ENCODE measurements at places on chromosomes 6 and 20.
A peak's percentile ranks its signal among the peaks of the same experiment; 100 is the strongest.

DNA sequence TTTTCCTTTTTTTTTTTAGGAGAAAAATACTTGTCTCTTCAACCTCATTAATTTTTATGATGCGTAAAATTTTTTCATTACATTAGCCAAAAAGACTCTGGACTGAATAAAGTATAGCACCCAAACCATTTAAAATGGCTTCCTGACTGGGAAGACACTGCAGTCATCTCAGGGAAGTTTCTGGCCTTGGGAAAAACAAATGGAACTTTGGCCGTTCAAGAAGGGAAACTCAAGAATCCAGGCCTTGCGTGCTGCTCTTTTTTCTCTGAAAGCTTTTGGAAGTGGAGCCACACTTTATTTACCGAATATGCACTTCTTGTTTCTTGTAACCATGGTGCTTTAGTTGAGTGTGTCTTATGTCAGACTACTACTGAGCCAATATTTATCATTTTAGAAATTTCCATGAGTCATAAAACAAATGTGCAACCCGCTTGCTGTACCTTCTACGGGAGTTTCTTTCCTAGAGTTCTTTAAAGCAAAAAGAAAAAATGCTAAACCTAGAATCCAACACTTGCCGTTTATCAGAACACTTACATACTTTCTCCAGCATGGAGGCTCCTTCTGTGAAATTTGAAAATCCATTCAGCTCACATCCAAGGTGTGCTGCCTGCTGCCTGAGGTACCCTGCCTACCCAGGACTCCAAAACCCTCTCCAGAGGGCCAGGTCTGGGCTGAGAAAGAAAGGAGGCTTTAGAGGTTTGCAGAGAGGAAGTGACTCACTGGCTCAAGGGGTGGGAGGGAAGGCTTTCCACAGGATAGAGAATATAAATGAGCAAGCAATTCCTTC lies 11.5 kb upstream of the DSTN start:
- DNase-seq = peak; percentile 22

DNA sequence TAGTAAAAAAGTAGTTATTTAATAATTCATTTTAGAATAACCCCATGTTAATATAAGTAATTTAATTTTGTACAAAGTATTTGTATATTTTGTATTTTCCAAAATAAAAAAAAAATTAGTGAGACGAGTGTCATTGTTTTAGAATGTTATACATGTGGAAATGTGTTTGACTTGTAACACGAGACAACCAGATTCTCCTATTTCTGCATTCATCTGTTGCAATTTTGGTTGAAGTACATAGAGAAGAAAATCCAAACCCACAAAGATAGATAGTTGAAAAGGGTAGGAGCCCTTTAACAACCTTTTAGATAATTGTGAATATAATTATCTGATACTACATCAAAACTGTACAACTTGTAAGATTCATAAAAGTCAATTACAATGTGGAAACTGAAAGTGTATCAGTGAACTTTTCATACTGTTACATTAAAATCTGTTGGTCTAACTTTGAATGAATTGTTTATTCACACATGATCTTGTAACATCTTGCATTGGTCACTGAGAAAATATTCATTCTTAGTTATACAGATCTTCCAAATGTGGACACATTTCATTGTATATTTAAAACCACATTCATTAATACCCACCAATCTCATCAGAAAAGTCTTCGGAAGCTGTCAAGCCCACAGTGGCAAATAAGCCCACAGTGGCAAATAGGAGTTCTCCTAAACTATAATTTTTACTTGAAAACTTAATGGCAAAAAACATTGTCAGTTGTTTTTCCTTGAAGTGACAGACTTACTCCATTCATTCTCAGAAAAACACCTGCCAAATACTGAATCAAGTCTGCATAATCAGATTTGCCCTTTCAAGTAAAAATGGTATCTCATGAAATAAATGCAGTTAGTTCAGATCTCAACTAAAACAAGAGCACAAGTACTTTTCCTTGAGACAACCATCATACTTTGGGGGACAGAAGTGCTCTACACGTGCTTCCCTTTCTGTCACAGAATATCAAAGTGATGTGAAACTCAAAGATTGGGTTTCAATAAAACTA lies 52.8 kb downstream of the FKBP5 start:
- DNase-seq = no peak

DNA sequence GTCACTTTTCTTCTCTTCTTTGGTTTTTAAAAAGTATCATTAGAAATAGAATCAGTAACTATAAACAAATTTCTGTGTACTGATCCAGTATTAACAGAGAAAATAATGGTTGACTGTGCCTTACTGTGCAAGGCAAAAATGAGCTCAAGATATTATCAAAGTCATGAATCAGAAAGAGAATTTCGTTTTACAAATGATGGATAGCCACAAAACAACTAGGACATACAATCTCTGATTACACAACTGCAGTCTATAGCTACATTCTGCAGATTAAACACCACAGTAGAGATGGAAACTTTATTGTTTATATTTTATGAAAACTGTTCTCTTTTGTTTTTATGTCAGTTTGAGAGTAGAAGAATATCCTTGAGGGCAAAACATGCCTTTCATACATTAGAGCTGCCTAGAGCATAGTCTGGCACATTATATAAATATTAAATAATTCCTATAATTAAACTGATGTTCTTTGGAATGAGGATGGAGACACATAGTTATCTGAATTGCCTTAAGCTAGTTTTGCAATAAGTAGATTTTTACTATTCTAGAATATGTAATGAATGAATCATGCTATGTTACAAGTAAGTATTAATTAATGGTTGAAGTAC lies 333.1 kb downstream of the LAMA2 start:
- DNase-seq = no peak

- DNase-seq = no peak
Measured at GRCh38 chr6:22019857-22020256, 277.0 kb downstream of the PRL start.

- no peak for DNase-seq
Measured at GRCh38 chr20:62785393-62785792, 10.9 kb upstream of the MRGBP start.

DNA sequence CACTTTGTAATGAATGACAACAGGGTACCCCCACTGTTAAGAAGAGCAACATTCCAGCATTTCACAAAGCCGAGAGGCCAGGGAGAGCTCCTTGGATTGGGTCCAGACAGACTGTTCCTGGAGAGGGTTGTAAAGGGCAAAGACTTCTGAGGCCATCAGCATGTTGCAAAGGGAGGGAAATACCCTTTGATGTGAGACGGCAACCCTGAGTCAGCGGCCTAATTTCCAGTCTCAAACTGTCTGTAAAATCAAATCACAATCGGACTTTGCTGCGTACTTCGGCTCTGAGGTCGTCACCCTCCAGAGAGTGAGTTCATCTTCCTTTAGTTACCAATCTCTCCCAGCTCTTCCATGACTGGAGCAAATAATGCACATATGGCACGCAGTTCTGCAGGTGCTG lies 101.0 kb upstream of the DTNBP1 start:
- DNase-seq = no peak

DNA sequence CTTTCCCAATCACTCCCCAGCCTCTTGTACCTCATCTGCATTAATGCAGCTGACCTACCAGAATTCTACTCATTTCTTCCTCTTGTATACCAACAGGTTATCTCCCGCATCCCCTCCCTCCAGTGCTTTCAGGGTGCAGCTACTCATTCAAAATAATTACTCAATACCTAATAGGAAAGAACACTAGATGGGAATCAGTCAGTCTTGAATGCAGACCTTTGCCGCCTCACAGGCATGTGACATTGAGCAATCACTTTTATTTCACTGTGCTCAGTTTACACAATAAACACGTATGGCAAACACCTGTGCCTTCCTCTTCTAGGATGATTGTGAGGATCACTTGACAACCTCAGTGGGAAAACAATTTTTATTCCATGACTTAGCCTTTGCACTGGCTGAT lies 13.3 kb downstream of the ZSCAN31 start:
- no peak for DNase-seq

GRCh38 chr6:126060400-126060799 lies 74.1 kb downstream of the TRMT11 start:
- no peak for DNase-seq

DNA sequence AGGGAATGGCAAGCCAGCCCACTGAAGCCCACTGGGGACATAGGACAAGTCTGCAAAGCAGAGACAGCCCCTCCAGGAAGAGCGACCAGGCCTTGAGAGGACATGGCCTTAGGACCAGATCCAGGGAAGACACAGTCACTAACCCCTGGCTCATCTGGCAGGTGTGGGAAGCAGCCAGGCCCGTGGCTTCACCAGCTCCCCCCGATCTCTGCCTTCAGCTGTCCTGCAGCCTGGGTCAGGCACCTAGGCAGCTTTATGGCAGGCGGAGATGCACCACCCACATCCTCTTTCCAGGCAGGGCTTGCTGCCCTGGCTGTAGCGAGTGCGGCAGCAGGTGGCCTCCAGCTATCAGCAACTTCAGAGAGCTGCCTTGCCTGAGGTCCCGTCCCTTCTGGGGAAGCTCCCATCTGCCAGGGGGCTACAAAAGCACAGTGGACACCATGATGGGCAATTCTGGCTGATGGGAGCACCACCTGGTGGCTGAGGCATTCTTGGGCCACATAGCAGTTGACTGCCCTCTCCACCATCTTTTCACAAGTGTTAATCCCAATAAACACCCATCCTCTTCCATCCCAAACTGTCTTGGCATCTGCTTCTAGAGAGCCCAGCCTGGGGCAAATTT lies 85.8 kb downstream of the DZANK1 start:
- DNase-seq = no peak

- DNase-seq = no peak
Measured at GRCh38 chr6:169936355-169936975, 185.0 kb downstream of the ERMARD start.

DNA sequence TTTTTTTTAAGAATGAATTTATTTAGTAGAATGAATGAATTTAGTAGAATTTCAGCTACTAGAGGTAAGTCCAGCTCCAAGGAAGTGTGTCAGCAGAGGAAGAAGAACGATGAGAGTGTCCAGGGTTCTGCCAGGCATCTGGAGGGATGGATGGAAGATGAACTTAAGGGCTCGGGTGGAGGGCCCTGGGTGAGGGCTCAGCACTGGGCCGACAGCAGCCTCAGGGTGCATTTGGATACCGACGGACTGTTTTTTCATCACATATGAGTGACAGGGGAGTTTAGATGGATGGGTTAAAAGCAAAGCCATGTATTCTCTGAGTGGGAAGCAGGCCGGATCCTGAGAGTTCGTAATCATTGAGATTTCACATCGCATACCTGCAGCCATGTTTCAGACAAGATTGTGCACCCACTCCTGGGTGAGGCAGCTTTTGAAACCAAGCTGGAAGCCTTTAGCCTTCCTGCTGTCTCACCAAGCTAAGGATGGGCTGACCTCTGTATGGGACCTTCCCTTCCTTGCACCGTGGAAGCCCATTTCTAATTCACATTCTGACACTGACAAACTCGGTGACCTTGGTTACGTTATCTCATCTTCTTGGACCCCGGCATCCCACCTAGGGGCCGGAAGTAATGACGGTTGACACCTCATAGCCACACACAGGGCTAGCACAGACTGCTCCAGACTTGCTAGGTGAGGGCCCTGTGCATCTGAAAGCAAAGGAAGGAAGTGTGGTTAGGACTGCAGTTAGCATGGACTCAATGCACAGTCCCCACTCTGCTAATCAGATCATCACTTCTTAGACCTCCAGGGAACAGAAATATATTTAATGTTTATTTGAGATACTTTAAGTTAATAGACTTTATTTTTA lies 228.5 kb downstream of the SLC24A3 start:
- no peak for DNase-seq

DNA sequence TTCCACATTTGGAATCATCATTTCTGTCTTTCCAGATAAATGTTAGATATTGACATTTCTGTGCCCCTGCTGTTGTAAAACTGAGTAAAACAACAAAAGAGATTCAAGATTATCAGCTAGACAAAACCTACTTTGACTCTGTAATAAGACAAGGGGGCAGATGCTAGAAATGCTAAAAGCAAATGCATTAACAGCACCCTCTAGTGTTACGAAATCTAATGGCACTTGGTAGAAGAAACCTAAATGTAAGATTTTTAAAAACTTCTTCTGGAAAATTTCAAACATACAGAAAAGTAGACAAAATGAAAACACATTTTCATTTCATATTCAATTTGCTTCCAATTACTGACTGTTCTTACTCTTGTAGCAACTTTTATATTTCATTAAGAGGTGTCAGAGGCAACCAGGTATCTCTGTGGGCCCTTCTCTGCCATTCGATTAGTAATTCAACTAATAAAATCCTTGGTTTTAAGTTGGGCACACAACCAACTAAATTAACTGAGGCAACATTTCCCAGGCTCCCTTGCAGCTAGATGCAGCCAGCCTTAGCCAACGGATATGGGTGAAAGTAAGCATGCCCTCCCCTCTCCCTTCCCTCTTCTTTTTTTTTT lies 45.0 kb downstream of the SLC23A2 start:
- no peak for DNase-seq

DNA sequence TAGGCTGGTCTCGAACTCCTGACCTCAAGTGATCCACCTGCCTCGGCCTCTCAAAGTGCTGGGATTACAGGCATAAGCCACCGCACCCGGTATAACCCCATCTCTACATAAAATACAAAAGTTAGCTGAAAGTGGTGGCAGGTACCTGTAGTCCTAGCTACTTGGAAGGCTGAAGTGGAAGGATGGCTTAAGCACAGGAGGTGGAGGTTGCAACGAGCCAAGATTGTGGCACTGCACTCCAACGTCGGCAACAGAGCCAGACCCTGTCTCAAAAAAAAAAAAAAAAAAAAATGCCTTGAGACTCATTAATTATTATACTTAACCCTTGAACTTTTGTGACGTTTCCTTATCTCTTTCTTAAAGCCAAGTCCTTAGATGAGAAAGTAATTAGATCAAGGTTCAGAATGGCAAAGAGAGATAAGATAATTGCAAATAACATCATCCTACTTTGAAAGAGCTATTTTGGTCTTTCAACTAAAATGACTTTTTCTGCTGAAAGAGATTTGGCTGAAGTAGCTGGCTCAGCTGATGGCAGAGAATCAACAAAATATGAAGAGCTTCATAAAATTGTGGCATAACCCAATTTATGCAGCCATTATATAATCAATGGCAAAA lies 4.7 kb upstream of the SHLD1 start:
- DNase-seq = no peak

- DNase-seq = no peak
Measured at GRCh38 chr6:53327017-53327395, 21.7 kb downstream of the ELOVL5 start.

DNA sequence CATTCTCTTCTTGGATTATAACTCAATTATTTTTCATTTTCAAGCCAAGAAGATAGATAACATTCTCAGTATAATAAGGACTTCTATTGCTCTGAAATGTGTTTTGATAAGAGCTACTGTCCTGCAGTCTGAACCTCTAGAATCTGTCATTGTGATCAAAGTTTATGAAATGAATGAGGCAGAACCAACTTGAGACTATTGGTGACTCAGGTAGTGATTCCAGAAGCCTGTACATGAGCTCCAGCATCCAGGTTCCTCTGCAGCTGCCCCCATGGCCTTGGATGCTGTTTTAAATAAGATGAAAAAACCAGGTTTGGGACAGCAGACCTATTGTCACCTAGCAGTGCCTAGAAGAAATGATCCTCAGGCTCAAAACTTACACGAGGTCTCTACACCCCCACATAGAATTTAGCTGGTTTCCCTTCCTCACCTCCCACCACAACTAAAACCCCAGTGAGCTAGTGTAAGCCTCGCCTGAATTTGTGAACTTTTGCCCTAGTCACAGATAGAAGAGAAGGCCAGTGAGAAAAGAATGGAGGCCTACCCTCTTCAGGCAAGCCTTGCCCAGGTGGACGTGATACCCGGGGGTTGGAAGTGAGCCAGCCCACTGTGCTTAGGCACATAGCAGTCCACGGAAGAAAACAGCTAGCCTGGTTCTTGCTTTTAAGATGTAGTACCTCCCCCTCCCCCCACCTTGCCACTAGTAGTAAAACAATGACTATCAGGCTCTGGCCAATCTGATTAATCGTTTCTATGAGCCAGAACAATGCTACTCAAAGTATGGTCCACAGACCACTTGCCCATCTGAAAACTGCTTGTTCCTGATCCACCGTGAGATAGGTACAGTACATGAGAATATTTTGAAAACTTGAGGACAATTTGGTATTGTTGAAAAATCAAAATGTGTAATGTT lies 73.0 kb upstream of the SYNJ2 start:
- DNase-seq = no peak
